ENCODE measurements at places on chromosomes 12 and 14.

DNA sequence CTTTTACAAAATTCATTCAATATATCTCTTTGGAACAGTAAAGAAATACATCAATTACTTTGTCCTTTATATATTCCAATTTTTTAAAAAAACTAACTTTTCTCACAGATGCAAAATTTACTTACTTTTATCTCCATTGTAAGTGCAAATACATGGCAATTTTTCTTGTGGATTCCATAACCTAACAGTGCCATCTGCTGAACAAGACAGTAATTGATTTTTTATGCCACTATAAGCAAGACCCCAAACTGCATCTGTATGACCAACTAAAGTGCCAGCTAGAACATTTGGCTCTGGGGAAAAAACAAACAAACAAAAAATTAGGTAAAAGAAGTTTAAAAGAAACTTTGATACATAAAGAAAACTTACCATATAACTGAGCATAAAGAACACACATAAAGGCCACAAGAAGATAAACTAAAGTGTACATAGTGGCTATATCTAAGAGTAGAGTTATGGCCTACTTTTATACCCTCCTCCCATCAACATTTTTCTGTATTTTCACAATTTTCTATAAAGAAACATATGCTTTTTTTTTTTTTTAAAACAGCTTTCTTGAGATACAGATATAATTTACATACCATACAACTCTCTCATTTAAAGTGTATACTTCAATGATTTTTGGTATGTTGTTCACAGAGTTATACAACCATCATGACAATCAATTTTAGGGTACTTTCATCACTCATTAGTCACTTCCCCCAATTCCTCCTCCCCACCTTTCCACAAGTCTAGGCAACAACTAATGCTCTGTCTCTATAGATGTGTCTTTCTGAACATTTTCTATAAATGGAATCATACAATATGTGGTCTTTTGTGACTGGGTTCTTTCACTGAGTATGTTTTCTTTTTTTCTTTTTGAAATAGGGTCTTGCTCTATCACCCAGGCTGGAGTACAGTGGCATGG, 32.6 kb downstream of the COCH start:
- no peak for DNase-seq

GRCh38 chr12:68109001-68109400, 50.5 kb downstream of the IFNG start:
- no peak for DNase-seq

GRCh38 chr14:74649673-74650072, 37.6 kb upstream of the LTBP2 start:
- no peak for DNase-seq

DNA sequence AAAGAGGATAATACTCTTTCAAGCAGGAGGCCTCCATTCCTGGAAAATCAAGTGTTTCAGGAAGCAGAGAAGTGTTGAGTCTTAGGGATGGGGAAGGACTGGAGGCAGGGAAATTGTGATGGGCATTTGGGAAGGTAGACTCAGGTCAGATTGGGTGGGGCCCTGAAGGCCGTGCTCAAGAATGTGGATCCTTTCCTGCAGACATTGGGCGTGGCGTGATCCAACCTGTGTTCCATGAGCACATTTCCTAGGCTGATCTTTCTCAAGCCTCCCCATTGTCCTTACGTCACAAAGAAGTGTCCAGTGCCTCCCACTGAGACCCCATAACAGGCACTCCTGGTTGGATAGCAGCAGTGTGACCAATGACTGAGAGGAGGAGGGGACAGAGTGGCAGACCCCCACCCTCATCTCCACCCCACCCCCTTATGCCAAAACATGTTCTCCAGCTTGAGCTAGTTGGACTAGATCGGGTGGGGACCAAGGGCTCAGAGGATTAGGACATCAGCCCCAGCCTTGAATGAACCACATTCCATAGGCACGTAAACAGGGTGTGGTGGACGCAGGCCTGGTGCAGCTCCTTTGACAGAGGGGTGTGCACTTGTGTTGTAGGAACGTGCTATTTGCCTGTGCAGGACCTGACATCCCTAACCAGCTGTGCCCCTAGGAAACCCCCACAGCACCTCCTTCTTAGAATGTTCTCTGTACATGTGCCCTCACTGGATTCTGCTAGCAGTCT, 76.8 kb downstream of the TTC9 start:
- DNase-seq, result no peak

- DNase-seq, result no peak
Measured at GRCh38 chr12:116978791-116979508, 68.2 kb downstream of the FBXW8 start.

DNA sequence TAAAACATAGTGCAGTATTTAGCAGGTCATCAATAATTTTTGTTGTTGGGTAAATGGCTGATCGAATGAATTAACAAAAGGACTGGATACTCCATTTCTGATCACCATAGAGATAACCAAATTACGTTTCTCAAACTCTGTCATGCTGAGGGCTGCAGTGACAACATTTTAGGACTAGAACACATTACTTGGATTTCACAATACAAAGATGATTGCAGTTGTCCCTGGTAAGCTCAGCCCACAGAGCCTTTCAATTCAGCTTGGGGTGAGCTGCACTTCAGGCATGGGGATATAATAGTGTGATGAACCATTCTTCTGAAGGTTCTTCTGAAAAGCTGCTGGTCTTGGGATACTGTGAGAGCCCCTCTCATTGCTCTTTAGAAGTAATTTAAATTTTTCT, 74.3 kb downstream of the FAR2 start:
- DNase-seq, result no peak

- no peak for DNase-seq
Measured at GRCh38 chr12:117563007-117563406, 201.6 kb upstream of the NOS1 start.

- DNase-seq, result no peak
Measured at GRCh38 chr12:58923781-58924180, 3.5 kb upstream of the LRIG3 start.

DNA sequence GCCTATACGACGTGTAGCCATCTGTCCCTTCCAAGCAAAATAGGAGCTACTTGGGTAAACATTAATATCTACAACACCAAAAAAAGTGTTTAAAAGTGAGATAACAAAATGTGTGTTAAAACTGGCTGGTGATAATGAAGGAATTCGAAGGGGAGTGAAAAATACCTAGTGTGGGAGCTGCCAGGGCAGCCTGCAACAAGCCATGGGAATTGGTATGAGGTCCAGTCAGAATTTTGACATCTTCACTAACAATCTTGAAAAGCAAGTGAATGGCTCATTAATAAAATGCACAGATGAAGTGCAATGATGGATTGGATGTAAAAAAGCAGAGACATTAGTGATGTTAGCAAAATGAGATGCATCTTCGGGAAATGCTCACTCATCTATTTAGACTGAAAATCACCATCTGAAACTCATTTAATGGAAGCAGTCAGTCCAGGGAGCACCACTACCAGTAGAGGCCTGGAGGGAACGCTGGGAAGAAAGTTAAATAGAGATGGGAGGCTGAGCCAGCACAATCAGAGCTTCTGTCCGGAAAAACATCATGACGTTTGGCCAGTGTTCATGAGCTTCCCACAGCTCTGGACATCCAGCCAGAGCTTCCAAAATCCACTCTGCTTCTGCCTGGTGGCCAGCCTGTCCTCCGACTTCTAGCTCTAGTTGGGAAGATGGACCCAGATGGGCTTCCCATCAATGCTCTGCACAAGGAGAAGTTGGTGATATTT, 405.0 kb upstream of the TMTC1 start:
- DNase-seq, result no peak

GRCh38 chr14:23354990-23355389, 2.3 kb upstream of the SLC22A17 start:
- no peak for DNase-seq

GRCh38 chr12:19080918-19081317, 48.6 kb upstream of the PLEKHA5 start:
- DNase-seq, result no peak

DNA sequence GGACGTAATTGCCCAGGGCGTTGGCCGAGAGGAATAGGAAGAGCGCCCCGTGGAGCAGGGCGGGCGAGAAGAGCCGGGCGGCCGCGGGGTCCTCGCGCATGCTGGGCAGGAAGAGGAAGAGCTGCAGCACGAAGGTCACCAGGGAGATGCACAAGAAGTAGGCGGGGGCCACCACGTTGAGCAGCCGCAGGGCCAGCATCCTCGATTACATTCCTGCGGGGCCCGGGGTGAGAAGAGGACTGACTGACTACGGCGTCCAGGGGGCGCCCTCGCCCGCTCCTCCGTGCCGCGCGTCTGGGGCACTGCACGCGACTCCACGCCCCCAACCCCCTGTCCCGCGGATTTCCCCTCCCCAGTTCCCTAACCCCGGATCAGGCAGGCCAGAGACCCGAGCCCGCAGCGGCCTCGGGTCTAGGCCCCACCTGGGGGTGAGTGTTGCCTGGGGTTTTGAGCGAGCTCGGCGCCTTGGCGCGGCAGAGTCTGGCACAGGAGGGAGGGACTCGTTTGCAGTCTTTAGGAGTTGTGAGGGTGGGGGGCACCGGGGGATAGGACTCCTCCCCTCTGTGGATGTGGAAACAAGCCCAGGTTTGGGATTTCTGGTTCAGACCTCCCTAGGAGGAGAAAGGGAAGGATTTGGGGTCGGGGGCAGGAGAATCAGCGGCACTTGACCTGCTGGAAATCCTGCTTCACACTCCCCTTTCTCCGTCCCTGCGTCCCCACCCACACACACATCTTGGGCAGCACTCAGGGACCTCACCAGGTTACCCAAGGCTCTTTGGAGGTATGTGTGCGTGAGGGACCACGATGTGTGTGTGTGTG, 1.8 kb downstream of the ZDHHC22 start:
- DNase-seq, result peak; percentile 61

GRCh38 chr12:84422340-84422739, 490.3 kb downstream of the SLC6A15 start:
- DNase-seq, result no peak

GRCh38 chr12:57552835-57553313, 3.0 kb downstream of the KIF5A start:
- no peak for DNase-seq

DNA sequence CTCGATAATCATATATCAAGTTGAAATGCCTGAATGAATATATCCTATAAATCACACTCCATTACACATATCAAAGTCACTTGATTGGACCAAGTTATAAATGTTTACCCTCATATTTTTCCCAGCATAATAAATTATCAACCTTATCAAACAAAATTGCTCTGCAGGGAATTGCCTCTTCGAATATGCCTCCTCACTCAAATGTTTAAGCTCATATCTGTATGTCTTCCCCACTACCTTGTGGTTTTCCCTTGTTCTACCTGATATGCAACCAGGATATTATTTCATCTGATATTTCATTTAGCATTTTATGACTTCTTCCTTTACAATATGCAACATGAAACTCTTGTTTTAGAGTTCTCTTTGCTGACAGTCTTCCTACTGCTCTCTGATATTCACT, 226.4 kb downstream of the RASSF9 start:
- no peak for DNase-seq

DNA sequence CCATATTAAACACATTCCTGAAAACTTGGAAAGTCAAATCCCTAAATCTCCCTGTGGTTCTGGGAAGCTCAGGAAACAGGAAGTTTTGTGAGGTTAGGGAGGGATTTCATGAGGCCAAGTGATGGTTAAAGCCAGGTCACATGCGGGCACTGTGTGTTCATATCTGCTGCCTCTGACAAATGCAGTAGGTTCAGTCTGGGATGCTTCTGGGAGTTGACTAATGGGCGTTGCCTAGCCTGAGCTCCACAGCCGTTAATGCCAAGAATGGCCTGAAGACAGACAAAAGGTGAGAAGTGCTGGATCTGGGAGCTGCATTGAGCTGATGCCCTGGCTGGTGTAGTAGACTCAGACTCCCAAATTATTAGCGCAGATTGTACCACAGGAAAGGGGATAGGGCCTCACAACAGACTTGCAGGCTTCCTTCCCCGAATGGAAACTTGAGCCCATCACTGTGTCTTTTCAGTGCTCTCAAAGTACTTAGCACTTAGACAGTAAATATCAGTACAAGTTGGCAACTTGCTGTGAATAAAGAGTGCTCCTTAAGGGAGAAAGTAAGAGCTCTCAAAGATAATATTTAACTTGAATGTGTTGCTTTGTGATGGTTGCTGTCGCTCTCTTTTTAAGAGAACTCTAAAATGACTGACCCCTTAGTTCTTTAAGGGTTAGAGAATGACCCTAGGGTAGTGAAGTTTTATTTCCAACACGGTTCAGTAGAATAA, 17.3 kb downstream of the GSG1 start:
- no peak for DNase-seq

- DNase-seq, result no peak
Measured at GRCh38 chr12:106063826-106064720, 74.7 kb downstream of the NUAK1 start.

DNA sequence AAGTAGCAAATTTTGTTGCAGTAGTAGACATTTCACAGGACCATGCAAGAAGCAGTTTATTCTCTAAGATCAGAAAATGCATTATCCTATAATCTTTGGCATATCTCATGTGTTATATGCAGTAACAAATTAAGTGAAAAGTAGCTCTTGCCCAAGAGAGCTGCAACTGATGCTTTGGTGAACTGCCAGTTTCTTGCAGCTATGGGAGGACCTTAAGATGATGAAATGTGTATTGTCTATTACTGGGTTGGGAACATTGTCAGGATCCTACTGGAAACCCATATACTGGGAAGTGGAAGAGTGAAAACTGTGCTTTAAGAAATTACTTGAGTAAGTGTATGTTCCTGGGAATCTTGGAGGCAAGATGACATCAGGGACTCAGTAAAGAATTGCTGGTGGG, 238.8 kb downstream of the DACT1 start:
- no peak for DNase-seq

GRCh38 chr14:94644102-94644535, 31.9 kb downstream of the SERPINA3 start:
- DNase-seq, result no peak

DNA sequence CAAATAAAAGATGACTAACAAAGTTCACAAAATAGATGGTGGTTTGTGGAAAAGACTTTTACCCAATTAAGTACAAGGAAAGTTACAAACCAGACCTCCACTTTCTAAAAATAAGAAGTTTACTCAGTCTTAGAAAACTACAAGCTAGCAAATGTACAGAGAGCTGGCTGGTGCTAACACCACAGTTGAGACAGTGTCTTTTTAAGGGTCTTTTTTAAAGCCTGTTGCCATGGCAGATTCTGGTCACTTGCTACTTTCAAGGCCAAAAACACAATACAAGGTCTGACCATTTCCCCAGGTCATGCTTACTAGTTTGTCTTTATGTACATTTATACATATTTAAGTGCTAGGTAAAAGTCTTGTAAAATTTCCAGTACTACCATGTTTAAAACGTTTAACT, 2.4 kb downstream of the BTG1 start:
- no peak for DNase-seq

GRCh38 chr12:23795494-23795893, 154.0 kb downstream of the SOX5 start:
- DNase-seq, result no peak

DNA sequence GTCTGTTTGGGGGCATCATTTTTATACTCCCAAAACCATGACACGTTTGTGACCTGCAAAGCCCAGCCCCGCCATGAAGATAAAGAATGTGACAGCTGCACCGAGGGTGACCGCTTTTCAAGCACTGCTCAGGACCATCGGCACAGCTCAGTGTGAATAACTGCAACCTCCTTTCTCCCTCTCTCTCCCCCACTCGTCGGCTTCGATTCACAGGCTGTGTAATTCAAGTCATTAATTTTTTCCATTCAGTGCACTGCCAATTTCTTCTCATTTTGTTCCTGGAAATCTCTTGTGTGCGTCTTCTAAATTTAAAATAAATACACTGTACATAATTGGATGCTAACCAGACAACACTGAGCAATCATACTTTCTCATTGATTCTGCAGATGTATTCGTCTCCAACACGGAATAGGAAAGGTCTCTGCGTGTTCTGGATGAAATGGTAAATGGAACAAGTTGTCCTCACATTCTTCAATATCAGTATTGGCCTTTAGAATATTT, 260.8 kb downstream of the TTC8 start:
- DNase-seq, result no peak

- DNase-seq, result no peak
Measured at GRCh38 chr12:101439236-101439635, 31.7 kb upstream of the ARL1 start.

Measured in activated naive CD8-positive, alpha-beta T cell treated with anti-CD3 and anti-CD28 coated beads for 36 hours (primary cell).